ENCODE measurements at places on chromosomes 12 and 14.

- DNase-seq, result no peak
Observed at GRCh38 chr14:101173698-101174521, 270.4 kb upstream of the RTL1 start.

DNA sequence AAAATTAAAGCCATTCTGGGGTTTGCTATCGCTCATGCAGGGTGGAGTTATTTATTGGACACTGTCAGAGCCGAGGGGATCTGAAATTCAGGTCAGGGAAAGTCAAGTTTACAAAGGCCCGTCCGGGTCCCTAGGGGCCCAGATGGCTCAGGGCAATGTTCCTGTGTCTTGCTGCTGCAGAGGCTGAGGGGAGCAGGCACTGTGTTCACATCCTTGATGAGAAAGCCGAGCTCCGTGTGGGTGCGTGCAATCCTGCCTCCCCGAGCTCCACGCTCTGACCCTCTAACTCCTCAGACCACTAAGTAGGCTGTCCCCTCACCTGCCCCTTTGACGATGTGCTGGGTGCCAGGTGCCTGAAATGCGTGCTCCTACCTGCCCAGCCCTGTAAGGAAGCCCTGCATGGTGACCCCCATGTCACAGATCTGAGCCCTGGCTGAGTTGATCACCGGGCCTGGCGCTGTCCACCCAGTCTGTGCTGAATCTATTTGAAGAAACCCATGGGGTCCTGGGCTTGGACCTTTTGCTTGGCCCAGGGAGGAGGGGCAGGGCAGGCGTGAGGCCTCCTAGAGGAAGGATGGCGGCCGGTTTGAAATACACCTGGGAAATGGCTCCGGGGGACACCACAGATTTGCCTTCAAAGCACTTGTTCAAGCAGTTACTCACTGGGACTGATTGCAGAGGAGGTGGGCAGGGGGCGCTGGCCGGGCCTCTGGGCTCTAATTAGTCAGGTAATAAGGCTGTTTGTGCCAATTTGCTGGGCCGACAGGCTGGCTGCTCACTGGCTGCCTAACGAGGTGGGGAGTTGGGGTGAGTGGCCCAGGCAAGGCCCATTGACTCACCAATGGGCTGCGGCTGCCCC, 204.3 kb downstream of the KIF26A start:
- DNase-seq, result no peak

DNA sequence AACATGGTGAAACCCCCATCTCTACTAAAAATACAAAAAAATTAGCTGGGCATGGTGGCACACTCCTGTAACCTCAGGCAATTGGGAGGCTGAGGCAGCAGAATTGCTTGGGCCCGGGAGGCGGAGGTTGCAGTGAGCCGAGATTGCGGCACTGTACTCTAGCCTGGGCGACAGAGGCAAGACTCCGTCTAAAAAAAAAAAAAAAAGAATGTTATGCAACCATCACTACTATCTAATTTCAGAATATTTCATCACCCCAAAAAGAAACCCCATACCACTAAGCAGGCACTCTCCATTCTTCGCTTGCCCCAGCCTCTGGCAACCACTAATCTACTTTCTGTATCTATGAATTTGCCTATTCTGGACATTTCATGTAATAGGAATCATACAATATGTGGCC, 68.8 kb upstream of the AMN start:
- no peak for DNase-seq

GRCh38 chr12:51621156-51621922, 30.3 kb downstream of the SCN8A start:
- DNase-seq, result no peak

DNA sequence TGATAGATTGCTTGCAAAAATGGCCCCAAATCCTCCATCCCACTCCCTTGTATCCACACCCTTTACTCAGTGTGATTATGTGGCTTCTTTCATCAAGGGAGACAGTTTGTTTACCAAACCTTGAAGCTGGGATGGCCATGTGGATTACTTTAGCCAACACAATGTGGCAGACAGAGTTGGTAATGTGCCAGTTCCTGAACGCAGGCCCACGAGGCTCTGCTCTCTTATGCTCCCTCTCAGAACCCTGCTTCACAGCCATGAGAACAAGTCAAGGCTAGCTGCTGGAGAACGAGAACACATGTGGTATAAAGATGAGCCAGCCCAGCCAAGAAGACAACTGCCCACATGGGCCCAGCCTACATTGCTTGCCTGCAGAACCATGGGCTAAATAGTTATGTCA, 162.3 kb downstream of the NDUFA12 start:
- no peak for DNase-seq

DNA sequence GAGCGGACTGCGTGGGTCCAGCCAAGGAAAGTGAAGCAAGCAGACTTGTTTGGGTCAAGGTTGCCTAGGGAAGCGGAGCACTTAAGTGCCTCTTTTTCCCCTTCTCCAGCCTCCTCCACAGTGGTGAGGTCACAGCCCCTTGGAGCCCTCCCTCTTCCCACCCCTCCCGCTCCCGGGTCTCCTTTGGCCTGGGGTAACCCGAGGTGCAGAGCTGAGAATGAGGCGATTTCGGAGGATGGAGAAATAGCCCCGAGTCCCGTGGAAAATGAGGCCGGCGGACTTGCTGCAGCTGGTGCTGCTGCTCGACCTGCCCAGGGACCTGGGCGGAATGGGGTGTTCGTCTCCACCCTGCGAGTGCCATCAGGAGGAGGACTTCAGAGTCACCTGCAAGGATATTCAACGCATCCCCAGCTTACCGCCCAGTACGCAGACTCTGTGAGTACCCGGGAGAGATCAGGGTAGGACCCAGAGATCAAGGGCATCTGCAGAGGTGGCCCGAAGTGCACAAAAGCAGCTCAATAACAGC, at the start of gene TSHR:
Gene TSHR (plus strand): TSS at position 206 of the 526 bp plus-strand sequence. CDS start 60 bp downstream, at position 266.
- no peak for DNase-seq

DNA sequence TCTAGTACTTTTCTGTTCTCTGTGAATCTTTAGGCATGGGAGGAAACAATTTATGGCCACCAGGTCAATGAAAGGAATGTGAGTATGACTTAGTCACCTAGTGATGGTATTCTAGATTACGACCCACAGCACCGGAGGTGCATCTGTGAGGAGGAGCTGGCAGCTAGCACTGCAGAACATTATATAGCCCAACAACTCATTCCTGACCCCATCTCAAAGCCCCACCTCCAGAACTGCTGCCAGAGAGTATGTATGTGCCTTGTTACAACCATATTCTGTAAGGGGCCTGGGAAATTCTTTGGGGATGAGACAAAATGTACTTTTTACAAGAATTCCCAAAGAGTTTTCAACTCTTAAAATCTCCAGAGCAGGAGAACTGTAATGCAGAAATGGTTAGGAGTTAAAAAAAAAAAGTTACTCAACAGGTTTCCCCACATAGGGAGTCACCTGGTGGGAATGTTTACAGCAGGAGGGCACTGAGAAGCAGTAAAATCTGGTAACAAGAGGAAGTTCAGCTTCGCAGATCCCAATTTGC, 34.9 kb upstream of the CERS5 start:
- no peak for DNase-seq

GRCh38 chr12:119479121-119479561, 114.4 kb upstream of the TMEM233 start:
- no peak for DNase-seq

- no peak for DNase-seq
Observed at GRCh38 chr12:27583981-27584380, 60.0 kb downstream of the PPFIBP1 start.

DNA sequence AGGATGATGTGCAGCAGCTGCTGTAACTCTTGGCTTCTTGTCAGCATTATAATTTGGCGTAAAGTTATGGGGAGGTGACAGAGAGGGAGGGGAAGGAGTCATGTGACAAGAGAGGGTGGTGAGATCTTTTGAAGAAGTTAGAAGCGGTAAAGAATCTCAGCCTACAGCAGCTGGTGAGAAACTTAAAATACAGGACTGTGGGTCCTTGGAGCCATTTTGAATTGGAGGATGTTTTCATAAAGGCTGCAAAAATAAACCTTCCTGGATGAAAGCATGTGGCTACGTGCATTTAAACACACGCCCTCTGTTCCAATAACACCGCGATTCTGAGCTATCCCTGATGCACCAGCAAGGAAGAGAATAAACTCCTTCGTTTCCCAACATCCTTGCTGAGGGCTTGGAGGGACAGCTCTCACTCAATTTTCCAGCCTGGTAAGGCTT, 133.7 kb downstream of the TMEM30B start:
- no peak for DNase-seq

- DNase-seq, result no peak
Observed at GRCh38 chr14:81710232-81710845, 176.7 kb upstream of the SEL1L start.

- DNase-seq, result no peak
Observed at GRCh38 chr12:24500421-24500820, 448.5 kb downstream of the BCAT1 start.

DNA sequence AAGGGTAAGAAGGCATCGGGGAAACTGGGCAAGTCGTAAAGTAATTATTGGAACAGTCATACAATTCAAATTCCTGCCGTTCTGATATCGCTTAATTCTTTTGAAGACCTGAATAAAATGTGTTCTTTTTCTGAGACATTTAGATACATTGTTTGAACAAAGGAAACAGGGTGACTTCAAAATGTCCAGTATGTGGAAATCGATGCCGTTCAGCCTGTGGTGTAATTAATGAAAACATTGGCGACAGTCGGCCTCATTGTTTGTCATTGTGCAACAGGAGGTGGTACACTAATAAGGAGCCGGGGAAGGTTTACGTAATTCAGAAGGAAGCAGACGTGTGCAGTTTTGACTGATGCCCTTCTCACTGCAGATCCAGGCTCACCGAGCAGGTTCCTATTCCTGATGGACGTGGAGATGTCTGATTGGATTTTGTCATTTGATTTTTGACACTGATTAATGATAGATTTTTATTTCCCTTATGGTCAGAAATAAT, 92.7 kb downstream of the BORCS5 start:
- no peak for DNase-seq

DNA sequence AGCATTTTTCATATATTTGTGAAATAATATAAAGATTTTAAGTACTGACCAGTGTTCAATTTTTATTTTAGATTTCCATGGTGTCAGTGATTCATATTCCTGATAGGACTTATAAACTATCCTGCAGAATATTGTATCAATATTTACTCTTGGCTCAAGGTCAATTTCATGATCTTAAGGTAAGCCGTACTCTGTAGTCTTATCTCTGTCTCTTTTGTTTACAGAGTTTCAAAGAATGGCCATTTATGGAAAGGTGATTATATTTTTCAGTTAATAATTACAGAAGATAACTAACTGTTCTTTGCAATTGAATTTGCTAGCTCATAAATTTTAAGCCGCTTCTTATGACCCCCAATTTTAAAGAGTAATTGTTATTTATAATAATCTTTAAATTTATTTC, 27.9 kb downstream of the CGRRF1 start:
- DNase-seq, result no peak

- DNase-seq, result no peak
Observed at GRCh38 chr12:106112145-106112821, 26.5 kb downstream of the NUAK1 start.

GRCh38 chr14:67186789-67187584, 2.3 kb upstream of the GARIN2 start:
- DNase-seq, result no peak

DNA sequence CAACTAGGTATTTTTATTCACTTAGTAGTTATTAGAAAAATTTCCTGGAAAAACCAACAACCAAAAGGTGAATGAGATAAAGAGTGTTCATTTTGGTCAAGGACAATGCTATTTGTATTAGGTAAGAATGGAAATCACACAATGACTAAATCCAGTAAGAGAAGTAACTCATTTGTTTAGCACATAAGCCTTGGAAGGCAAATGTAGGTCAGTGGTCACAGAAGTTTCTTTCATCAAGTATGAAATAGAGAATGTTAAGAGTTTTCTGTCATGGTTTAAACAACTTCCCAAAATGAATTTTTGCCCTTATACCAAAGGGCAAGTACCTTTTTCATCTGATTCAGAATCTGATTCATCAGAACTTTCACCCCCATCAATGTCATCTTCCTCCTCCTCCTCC, 101.7 kb downstream of the KIF21A start:
- DNase-seq, result no peak

All from activated CD4-positive, CD25-positive, alpha-beta regulatory T cell (primary cell).